ENCODE measurements at places on chromosomes 1 and 21. TPM values are rescaled to one million over a fixed set of nuclear protein-coding genes. Genes with fewer than 3 reads are reported as not detected.

Gene HSD3B2
- not detected for total RNA-seq

Gene TMEM125
- total RNA-seq, result not detected

Gene EPS15
- total RNA-seq, result 82.3 TPM

Gene ACTL8
- not detected for total RNA-seq

Gene B4GALT2
- 99.4 TPM for total RNA-seq

Gene TNFRSF4
- 0.59 TPM for total RNA-seq

Gene OR14K1
- total RNA-seq, result not detected

Gene OR2T11
- not detected for total RNA-seq

Gene USP21
- 15.7 TPM for total RNA-seq

Gene RNF220
- total RNA-seq, result 58.4 TPM

Gene TNN
- total RNA-seq, result 0.15 TPM

Gene PBXIP1
- total RNA-seq, result 47.1 TPM

Gene CAMK2N1
- total RNA-seq, result 13.2 TPM

Gene NPHS2
- not detected for total RNA-seq

Gene BLACAT1
- total RNA-seq, result not detected

Gene AKNAD1
- total RNA-seq, result 0.45 TPM

Gene SLC6A17
- 1.6 TPM for total RNA-seq

Gene SELP
- not detected for total RNA-seq

Gene FAM20B
- total RNA-seq, result 33.7 TPM

Gene LINGO4
- total RNA-seq, result not detected

Gene MAEL
- total RNA-seq, result not detected

Gene FCMR
- not detected for total RNA-seq

Gene ALX3
- not detected for total RNA-seq

Gene LEMD1
- not detected for total RNA-seq

Gene PTCH2
- 1.3 TPM for total RNA-seq

Gene SPTA1
- total RNA-seq, result not detected

Gene MAP1LC3C
- 0.65 TPM for total RNA-seq

Gene GIPC2
- 0.10 TPM for total RNA-seq

Gene SMIM1
- not detected for total RNA-seq

Gene ITLN2
- total RNA-seq, result not detected

Gene LAMB3
- total RNA-seq, result 5.5 TPM

Gene ATAD3B
- 24.3 TPM for total RNA-seq

Gene HSPA6
- total RNA-seq, result 0.75 TPM

Gene PCNX2
- 12.0 TPM for total RNA-seq

Gene HPCA
- total RNA-seq, result not detected

Gene GBP5
- not detected for total RNA-seq

Gene PLEKHG5
- total RNA-seq, result 33.6 TPM

Gene IFI44
- total RNA-seq, result 6.6 TPM

Gene HIVEP3
- 4.5 TPM for total RNA-seq

Gene KCTD3
- total RNA-seq, result 35.6 TPM

Gene ANGPTL3
- not detected for total RNA-seq

Gene FCRL4
- total RNA-seq, result not detected

Gene CELA3B
- not detected for total RNA-seq

Gene KMO
- total RNA-seq, result not detected

Gene PRAMEF1
- not detected for total RNA-seq

Gene SAMSN1
- not detected for total RNA-seq

Gene TMCC2
- total RNA-seq, result 5.5 TPM

Gene ACTN2
- 0.28 TPM for total RNA-seq

Gene RNU1-2
- 1,620 TPM for total RNA-seq

Gene PRAMEF7
- not detected for total RNA-seq

Gene ASAP3
- total RNA-seq, result 27.6 TPM

Gene SLC39A1
- total RNA-seq, result 87.8 TPM

Gene IL12RB2
- not detected for total RNA-seq

Gene VWA5B1
- not detected for total RNA-seq

Gene ADAMTSL4
- 3.6 TPM for total RNA-seq
